ENCODE measurements at places on chromosomes 5 and 9.

DNA sequence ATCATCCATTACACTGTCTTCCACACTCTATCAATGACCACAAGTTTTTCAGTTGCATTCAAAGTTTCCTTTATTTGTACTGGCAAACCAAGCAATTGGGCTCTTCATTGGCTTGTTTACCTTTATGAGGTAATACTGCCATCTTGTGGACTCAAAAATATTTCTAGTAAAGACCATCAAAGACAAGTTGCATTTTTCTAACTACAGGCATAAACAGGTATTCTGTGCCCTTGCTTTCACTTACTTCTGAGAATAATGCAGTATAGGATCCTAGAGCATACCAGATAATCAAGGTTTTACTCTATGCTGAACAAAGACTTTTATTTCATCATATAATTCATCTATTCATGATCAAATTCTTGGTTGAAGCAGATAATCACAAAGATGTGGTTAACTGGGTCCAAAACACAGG lies 173.7 kb upstream of the POU5F2 start:
- peak; percentile 13 for DNase-seq

DNA sequence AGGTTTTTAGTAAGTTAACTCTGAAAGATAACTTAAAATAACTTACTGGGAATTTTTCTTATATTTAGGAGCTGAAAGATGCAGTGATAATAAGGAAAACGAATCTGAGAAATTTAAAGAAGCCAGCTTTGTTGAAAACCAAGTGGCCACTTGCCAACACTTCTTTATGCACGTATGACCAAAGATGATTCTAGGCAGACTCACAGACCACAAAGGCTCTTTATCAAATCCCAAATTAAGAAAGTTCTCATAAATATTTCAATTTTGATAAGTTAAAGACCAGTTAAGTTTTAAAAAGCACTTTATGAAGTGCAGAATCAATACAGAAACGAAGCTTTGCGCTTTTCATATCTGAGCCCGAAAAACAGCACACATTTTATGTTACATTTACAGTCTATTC lies 1.5 kb downstream of the AFF4 start:
- no peak for DNase-seq

- DNase-seq = no peak
These were observed 24.9 kb downstream of the GSN start for GRCh38 chr9:121292801-121293241.

- DNase-seq = peak; percentile 58
These were observed 12.7 kb upstream of the THG1L start for GRCh38 chr5:157718519-157718918.

DNA sequence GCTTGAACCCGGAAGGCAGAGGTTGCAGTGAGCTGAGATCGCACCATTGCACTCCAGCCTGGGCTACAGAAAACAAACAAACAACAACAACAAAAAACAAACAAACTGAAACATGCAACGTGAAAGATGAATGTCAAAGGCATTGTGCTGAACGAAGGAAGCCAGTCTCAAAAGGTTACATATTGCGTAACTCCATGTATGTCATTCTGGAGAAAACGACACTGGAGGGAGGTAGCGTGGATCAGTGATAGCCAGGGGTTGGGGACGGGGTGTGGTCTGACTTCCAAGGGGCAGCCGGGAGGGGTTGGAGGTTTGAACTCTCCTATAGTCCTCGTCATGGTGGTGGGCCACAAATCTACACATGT lies 12.1 kb upstream of the WDR5 start:
- DNase-seq = no peak

- no peak for DNase-seq
These were observed 3.7 kb upstream of the NIPAL4 start for GRCh38 chr5:157456301-157456700.

DNA sequence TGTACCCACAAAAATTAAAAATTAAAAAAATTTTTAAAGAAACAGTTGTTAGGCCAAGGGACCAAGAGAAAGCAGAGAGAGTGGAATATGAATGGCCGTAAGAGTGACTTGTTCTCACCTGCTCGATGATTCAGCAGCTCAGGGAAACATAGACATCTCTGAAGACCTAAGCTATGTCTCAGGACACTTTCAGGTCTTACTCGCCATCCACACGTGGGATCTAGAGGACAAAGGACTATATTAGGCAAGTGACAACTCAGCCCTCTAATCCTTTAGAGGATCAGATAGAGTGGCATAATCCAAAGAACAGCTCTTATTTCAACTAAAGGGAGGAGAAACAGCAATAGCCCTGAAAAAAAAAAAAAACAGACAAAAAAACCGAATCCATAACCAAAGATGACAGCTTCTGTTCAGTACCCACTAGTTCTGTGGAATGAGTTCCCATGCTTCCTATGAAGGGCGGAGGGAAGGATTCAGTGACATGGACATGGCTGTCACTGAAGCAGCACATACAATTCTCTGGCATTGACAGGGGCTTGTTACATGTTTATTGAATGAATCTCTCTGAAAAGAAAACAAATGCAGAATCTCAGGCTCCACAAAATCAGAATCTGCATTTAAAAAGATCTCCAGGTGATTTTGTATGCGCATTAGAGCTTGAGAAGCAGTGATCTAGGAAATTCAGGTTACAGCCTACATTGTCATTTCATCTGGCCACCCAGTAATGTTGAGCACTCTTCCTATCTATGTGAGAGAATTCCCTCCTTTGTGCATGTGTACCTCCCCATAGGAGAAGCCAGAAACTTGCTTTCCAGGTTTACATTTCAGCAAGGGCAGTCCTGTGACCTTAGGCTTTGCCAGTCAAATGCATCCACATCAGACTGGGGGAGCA lies 96.0 kb downstream of the KIAA1958 start:
- DNase-seq = no peak

DNA sequence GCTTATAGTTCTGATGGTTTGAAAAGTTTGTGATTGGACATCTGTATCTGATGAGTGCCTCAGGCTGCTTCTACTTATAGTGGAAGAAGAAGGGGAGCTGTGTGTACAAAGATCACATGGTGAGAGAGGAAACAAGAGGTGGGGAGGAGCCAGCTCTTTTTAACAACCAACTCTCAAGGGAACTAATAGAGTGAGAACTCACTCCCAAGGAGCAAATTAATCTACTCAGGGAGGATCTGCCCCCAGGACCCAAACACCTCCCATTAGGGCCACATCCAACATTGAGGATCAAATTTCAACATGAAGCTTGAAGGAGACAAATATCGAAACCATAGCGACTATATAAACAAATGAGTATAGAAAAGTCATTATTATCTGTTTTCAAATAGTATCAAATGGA lies 64.7 kb upstream of the PRLR start:
- DNase-seq = no peak

DNA sequence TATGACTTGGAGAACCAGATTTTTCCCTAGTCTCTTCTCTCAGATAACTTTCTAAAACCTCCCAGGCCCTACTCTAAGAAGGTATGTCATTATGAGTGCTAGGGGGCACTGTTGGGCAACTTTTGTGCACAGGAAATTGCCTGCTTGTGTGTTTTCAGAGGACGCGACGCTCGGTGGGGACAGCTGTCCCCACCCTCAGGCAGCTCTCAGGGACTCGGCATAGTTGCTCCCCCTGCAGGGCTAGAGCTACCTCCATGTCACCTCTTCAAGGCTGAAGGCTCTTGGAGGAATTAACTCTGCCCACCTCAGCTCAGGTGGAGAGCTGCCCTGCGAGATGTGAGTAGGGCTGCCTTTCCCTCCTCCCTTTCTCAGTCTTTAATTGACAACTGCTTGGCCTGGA lies 10.2 kb upstream of the TIFAB start:
- peak; percentile 30 for DNase-seq

DNA sequence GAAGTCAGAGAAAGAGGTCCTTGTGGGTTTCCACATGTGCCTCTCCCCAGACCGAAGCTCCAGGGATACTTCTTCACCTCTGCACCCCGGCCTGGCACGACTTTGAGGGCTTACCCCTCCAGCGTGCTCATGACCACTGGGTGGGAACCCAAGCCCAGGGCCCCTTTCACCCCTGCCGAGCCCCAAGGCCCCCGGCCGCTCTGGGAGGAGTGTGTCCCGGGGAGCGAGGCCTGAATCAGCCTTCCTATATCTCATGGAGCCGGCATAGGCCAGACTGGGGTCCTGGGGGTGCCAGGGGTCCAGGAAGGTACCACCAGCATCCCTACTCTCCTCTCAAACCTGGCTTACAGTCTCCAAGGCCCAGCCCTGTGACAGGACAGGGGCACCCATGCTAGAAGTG lies 17.1 kb downstream of the TERT start:
- DNase-seq = no peak

GRCh38 chr5:56388229-56388985 lies 155.3 kb upstream of the ANKRD55 start:
- no peak for DNase-seq

- peak; percentile 75 for DNase-seq
These were observed at the start of gene EPB41L4B for GRCh38 chr9:109320742-109321448. TSS of gene EPB41L4B (minus strand) at chr9:109321059. CDS start at chr9:109320446, 613 bp downstream.

DNA sequence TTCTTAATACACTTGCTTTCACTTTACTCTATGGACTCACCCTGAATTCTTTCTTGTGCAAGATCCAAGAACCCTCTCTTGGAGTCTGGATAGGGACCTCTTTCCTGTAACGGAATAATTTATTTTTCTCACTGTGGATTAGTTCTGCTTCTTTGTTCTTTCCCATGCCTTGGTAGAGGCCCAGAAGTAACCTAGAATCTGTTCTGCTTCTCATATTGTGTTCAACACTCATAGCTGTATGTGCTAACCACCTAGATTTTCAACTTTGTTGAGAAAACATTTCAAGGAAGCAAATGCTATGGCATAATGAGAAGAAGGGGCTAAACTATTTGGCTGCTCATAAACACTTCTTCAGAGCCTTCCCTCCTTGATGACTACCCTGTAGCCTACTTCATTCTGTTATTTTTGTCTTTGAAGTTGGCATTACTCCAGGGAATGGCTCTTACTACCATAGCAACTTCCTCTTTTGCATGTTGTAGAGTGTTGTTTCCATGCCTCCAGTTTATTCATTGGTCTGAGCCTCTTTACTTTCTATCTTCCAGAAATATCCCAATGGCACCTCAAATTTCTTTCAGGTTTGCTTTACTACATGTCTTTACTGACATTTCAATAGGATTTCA lies 74.3 kb downstream of the KIAA0825 start:
- DNase-seq = no peak

DNA sequence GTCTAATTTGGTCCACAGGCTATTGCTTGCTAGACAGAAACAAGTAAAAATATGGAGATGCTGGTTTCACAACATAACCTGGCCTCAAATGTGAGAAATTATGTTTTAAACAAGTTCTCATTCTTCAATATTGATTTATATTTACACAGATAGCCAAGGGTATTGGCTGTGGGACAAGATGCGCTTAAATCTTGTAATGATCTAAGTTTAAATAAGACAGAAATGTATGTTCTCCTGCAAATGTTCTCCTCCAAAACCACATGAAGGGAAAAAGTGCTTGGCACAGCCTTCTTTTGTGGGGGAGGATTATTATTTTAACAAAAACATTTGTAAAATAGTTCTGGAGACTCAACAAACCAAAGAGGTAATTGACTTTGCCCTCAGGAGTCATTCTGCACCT lies 356.0 kb downstream of the DMAC1 start:
- no peak for DNase-seq
